ENCODE measurements at places on chromosomes 5 and 9. TPM values are rescaled to one million over a fixed set of nuclear protein-coding genes. Genes with fewer than 3 reads are reported as not detected.

- H3K4me1 ChIP-seq = no peaks in the 10 kb centered on the region
- H3K4me3 ChIP-seq = no peak overlapping the region
- DNase-seq = no peak
- H3K27me3 ChIP-seq = no peaks in the 10 kb centered on the region
Measured at GRCh38 chr5:97406946-97407676, 224.1 kb upstream of the RIOK2 start.

DNA sequence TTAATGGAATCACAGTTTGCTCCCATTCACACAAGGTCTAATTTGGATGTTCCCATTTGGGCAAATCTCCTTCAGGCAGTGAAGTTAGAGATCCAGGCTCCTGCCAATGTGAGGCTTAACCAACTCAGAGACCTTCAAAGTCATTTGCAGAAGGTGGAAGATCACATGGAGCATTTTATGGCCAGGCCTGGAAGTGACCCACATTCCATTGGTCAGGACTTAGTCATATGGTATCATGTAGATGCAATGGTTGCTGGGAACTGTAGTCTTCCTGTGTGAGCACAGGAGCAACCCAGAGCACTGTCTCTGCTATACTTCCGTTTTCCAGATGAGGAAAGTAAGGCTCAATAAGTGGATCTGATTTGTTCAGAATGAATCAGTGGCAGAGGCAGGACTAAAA lies 292.7 kb upstream of the SMARCA2 start:
- no peaks in the 10 kb centered on the region for H3K36me3 ChIP-seq
- no peak overlapping the region for H3K27ac ChIP-seq
- H3K27me3 ChIP-seq = no peaks in the 10 kb centered on the region

- H3K4me1 ChIP-seq = no peaks in the 10 kb centered on the region
- H3K4me3 ChIP-seq = no peak overlapping the region
- no peak overlapping the region for H3K27ac ChIP-seq
- peaks cover 7% of the 10 kb centered on the region for H3K27me3 ChIP-seq
Measured at GRCh38 chr5:138258704-138259292, 15.6 kb downstream of the GFRA3 start.

DNA sequence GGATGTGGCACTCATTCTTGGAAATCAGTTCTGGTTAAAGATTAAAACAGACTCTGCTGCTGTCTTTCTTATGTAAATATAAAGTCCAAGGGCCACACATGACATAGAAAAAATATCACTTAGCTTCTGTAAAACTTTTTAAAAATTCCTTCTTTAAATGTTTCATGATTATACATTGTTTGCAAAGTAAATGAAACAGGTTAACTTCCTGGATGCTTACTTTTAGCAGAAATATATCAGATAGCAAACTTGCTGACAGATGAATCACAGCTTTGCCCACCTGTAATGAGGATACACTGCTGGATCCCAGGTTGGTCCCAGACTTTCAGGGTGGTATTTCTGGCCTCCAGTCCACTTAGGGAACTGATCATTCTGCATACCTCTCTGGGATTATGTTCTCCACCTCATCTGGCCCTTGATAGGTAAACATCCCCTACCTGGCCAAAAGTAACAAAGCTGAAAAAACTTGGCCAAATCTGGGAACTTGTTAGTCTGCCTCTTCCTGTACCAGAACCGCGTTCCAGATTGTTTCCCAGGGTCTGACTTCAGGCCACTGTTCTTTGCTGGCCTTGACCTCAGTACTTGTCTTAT lies 340.5 kb downstream of the ADGRV1 start:
- H3K36me3 ChIP-seq = no peaks in the 10 kb centered on the region
- H3K4me3 ChIP-seq = no peak overlapping the region
- DNase-seq = no peak
- H3K4me1 ChIP-seq = peaks cover 12% of the 10 kb centered on the region

GRCh38 chr5:40227931-40228330 lies 451.8 kb upstream of the PTGER4 start:
- H3K4me3 ChIP-seq = no peak overlapping the region
- no peak for DNase-seq
- H3K27ac ChIP-seq = no peak overlapping the region
- H3K4me1 ChIP-seq = peaks cover 10% of the 10 kb centered on the region
- no peaks in the 10 kb centered on the region for H3K27me3 ChIP-seq
- no peaks in the 10 kb centered on the region for H3K36me3 ChIP-seq

DNA sequence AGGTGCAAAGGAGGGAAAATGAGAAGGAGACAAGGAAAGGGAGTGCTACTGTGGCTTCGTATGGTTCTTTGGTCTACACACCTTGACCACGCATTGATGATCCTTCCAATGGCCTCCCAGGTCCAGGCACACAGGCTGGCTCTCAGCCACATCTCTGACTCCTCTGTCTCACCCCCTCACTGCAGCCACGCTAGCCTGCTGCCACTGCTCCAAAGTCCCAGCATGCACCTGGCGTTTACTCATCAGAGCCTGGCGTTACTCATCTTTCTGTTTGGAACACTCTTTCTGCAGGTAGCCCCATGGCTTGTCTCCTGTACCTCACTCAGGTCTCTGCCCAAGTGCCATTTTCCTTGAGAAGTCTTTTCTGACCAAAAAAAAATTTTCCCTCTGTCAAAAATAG lies 195.5 kb downstream of the SNCAIP start:
- no peak overlapping the region for H3K27ac ChIP-seq
- H3K4me3 ChIP-seq = no peak overlapping the region
- DNase-seq = no peak
- H3K36me3 ChIP-seq = no peaks in the 10 kb centered on the region

- no peak for DNase-seq
- no peak overlapping the region for H3K27ac ChIP-seq
- H3K27me3 ChIP-seq = no peaks in the 10 kb centered on the region
- H3K4me3 ChIP-seq = no peak overlapping the region
- H3K4me1 ChIP-seq = peaks cover 6% of the 10 kb centered on the region
Measured at GRCh38 chr5:64744914-64745313, 23.6 kb downstream of the SREK1IP1 start.

GRCh38 chr5:135053278-135053677 lies 19.2 kb upstream of the PITX1 start:
- H3K36me3 ChIP-seq = no peaks in the 10 kb centered on the region
- no peak for DNase-seq
- H3K4me3 ChIP-seq = no peak overlapping the region

- no peaks in the 10 kb centered on the region for H3K27me3 ChIP-seq
- no peaks in the 10 kb centered on the region for H3K4me1 ChIP-seq
- H3K36me3 ChIP-seq = no peaks in the 10 kb centered on the region
- no peak for DNase-seq
- H3K27ac ChIP-seq = no peak overlapping the region
- no peak overlapping the region for H3K4me3 ChIP-seq
Measured at GRCh38 chr5:55450050-55450765, 84.6 kb downstream of the PLPP1 start.

DNA sequence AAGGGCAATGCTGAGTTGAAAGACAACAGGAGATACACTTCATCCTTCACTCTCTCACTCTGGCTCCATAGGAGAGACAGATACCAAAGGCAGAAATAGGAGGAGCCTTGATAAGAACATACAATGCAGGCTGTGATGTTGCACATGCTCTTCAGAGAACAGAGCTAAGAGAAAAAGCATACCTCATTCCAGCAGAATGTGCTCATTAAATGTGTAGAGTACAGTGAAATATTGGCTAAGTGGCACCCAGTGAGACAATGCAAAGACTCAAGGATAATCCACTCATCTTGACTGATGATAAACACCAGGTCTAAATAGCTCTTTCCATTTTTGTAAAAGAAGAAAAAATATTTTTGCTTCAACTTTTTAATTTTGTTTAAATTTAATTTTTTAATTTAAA lies 139.7 kb downstream of the OR2K2 start:
- no peak for DNase-seq
- H3K4me3 ChIP-seq = no peak overlapping the region
- no peak overlapping the region for H3K27ac ChIP-seq
- no peaks in the 10 kb centered on the region for H3K4me1 ChIP-seq
- H3K27me3 ChIP-seq = no peaks in the 10 kb centered on the region
- H3K36me3 ChIP-seq = no peaks in the 10 kb centered on the region

The FST gene
- polyA plus RNA-seq = 276 TPM

The NIM1K gene
- 0.07 TPM for polyA plus RNA-seq

The TNFSF8 gene
- polyA plus RNA-seq = not detected

The PCDHA1 gene
- polyA plus RNA-seq = 0.03 TPM

The GFI1B gene
- not detected for polyA plus RNA-seq

The FAM221B gene
- polyA plus RNA-seq = not detected

The PCBD2 gene
- polyA plus RNA-seq = 6.2 TPM

The PFDN1 gene
- polyA plus RNA-seq = 77.2 TPM
